ENCODE measurements at places on chromosomes 2 and 18. TPM values are rescaled to one million over a fixed set of nuclear protein-coding genes. Genes with fewer than 3 reads are reported as not detected.

GRCh38 chr18:79604913-79605880, 74.4 kb upstream of the CTDP1 start:
- H3K4me3 ChIP-seq, result no peak overlapping the region
- H3K36me3 ChIP-seq, result no peaks in the 10 kb centered on the region

Gene GAL3ST2
- total RNA-seq, result 0.51 TPM

DNA sequence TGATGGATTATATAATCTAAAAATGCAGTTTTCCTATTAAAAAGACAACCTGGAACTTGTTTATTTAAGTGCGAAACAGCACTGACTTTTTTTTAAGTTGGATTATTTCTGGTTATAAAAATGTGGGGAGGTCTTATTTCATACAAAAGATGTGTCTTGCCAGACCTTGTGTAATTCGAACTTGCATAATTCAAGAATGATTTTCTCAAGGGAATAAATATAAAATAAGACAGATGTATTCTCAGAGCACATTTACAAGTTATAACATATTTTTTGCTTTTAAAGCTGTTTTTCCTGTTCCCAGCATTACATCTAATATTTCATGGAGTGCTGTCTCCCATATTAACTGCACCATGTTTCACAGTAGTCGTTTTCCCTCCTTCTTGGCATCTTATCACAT, 263.1 kb downstream of the CDH20 start:
- no peaks in the 10 kb centered on the region for H3K36me3 ChIP-seq
- peaks cover 3% of the 10 kb centered on the region for H3K27me3 ChIP-seq
- no peak overlapping the region for H3K27ac ChIP-seq
- H3K4me3 ChIP-seq, result no peak overlapping the region
- DNase-seq, result no peak

Gene NYAP2
- not detected for total RNA-seq

GRCh38 chr18:26468931-26469340, 79.4 kb downstream of the KCTD1 start:
- no peak overlapping the region for H3K4me3 ChIP-seq
- H3K27me3 ChIP-seq, result no peaks in the 10 kb centered on the region
- peak; percentile 30 for DNase-seq
- H3K4me1 ChIP-seq, result peaks cover 4% of the 10 kb centered on the region

DNA sequence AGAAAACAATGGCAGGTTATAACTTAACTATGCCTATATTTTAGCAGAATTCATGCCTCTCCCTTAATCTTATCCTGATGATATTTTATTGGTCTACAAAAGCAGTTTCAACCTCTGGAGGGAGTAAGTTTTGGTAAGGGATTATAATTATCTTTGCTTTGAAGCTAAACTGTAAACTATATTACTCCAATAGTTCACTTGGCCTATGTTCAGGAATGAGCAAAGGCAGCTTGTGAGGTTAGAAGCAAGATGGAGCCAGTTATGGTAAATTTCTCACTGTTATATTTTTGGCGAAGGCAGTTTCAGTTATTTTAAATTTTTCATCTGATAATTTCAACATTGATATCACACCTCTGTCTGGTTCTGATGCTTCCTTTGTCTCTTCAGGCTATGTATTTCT, 192.5 kb upstream of the RGPD4 start:
- H3K36me3 ChIP-seq, result no peaks in the 10 kb centered on the region
- no peaks in the 10 kb centered on the region for H3K27me3 ChIP-seq
- DNase-seq, result no peak
- no peak overlapping the region for H3K4me3 ChIP-seq
- H3K27ac ChIP-seq, result no peak overlapping the region
- H3K4me1 ChIP-seq, result no peaks in the 10 kb centered on the region

- no peak overlapping the region for H3K27ac ChIP-seq
- peaks cover 29% of the 10 kb centered on the region for H3K4me1 ChIP-seq
- DNase-seq, result no peak
- H3K4me3 ChIP-seq, result no peak overlapping the region
- no peaks in the 10 kb centered on the region for H3K27me3 ChIP-seq
Observed at GRCh38 chr2:111912547-111912946, 14.1 kb downstream of the MERTK start.

Gene SDC1
- total RNA-seq, result 35.1 TPM

Gene HOXD3
- total RNA-seq, result not detected

DNA sequence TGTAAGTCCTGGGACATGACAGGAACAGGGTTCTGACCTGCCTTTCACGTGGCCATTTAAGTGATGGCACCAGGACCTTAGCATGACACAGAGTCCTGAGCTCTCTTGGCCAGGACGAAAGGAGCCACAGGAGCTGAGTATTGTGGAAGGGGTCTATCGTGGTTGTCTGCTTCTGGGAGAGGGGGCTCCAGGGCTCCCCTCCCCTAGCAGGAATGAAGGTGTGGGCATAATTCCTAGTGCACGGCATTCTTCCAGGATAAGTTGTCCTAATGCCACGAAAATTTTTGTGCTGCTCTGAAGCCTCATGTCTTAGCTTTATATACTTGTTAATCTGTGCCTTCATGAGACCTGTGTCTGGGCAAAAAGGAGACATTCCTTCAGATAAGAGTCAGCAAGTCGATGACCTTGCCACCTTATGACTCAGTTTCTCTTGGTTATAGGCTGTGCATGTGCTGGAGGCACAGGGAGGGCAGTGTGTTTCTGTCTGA, 17.1 kb downstream of the GATA6 start:
- H3K27ac ChIP-seq, result peak overlapping the region; percentile 64
- no peaks in the 10 kb centered on the region for H3K27me3 ChIP-seq
